ENCODE measurements at places on chromosomes 12 and 14.

GRCh38 chr14:72752034-72752412 is 141.9 kb downstream of the DPF3 start:
- DNase-seq: no peak

DNA sequence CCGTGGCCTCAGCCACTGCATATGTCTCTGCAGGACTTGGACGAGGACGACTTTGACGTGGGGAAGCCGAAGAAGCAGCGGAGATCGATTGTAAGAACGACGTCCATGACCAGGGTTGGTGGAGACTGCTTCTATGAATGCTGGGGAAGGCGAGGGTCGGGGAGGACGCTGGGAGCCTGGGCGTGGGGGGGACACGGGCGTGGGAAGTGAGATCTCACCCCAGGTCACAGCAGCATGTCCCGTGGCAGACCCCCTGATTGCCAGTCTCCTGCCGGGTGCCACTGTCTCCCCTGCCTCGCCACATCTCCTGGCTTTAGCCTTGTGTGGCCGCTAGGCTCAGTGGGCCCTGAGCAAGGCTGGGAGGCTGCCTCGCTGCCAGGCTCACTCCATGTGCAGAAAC is 29.9 kb upstream of the TEX22 start:
- DNase-seq: no peak

DNA sequence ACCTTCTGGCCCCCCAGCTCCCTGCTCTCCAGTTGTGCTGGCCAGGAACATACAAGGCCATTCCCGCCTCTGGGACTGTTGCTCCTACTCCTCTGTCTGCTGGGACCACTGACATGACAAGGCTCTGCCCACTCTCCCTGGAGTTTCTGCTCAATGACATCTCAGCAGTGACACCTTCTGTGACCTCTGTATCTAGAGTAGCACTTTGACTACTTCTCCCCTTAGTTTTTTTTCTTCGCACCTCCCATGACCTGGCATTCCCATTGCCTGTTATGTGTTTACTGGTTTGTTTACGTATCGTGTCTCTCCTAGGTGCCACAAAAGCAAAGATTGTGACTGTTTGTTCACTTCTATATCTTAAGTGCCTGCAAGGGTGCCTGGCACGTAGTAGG is 40.1 kb upstream of the TMEM263 start:
- no peak for DNase-seq

- DNase-seq: no peak
These were observed 17.2 kb downstream of the NECAP1 start for GRCh38 chr12:8099235-8099634.

- no peak for DNase-seq
These were observed 92.1 kb downstream of the CHGA start for GRCh38 chr14:93015064-93015463.

- DNase-seq: no peak
These were observed 23.8 kb downstream of the CYP46A1 start for GRCh38 chr14:99707921-99708320.

DNA sequence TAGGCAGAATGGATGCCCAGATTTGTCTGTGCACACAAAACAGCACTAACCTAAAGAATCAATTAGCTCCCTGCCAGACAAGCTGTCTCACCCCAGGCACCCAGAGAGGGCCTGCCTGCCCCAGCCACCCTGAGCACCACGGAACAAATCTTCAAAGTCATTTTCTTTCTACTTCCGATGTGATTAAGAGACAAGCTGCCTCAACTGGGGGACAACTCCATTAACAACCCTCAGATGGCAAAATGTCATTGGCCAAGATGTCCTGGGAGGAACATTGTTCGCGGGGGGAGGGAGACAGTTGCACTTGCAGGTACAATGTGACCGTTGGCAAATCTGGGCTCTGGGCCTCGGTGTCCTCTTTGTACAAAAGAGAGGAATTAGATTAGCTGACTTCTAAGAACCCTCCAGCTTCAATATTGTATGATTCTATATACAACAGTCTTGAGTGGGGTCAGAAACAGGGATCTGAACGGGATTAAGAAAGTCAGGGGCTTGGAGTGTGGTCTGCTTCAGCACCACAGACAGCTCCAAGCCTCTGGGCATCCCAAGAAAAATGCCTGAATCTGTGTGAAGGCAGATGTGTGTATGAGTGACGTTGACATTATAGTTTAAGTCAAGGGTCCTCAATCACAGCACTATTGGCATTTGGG is 42.8 kb upstream of the CMKLR1 start:
- peak; percentile 70 for DNase-seq

- no peak for DNase-seq
These were observed 53.2 kb downstream of the DACT1 start for GRCh38 chr14:58690801-58691516.

- peak; percentile 29 for DNase-seq
These were observed 15.8 kb upstream of the CPNE8 start for GRCh38 chr12:38921025-38921677.

- no peak for DNase-seq
These were observed 125.7 kb upstream of the MYF6 start for GRCh38 chr12:80581783-80582182.

GRCh38 chr14:53975444-53975843 is 18.8 kb upstream of the BMP4 start:
- no peak for DNase-seq

DNA sequence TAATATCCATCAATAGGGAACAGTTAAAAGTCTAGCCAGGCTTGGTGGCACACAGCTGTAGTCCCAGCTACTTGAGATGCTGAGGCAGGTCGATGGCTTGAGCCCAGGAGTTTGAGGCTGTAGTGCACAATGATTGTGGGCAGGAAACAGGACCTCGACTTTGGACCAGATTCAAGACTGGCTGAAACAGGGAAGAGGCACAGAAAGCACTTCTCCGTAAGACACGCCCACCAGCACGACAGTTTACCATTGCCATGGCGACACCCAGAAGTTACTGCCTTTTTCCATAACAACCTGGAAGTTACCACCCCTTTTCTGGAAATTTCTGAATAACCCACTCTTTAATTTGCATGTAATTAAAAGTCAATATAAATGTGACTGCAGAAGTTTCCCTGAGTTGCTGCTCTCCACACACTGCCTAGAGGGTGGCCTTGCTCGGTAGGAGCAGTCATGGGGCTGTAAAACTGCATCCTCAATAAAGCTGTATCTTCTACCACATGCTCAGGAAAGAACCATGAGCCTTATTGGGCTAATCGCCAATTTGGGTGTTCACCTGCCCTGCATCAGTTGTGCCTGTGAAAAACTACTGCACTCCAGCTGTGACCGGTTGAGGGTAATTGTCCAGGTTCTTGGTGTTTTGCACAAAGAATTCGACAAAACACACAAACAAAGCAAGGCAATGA is 4.6 kb upstream of the LRRC23 start:
- DNase-seq: no peak

GRCh38 chr12:108613548-108613947 is 15.7 kb upstream of the TMEM119 start:
- no peak for DNase-seq

DNA sequence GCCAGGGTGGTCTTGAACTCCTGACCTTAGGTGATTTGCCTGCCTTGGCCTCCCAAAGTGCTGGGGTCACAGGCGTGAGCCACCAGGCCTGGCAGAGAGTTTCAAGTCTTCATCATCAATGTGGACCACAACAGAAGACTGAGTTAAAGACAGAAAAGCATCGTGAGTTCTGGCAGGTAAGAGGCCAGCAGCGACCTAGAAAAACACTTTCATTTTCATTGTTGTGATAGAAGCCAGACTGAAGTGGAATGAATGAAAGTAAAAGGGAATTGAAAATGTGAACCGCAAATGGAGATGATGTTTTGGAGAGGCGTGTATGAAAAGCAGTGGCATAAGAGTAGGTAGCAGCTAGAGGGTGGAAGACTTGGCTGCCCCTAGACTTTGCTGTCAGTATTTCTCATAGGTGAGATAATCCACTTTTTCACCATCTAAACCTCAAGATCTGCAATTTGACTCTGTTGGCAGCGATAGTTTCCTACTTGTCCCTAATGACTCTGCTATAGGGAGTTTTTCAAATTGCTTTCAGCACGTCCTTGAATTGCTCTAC is 47.1 kb upstream of the PLEKHA5 start:
- DNase-seq: no peak

- no peak for DNase-seq
These were observed 23.8 kb downstream of the GLIPR1L2 start for GRCh38 chr12:75414671-75415070.

All from neuronal stem cell (in vitro differentiated cells).